ENCODE measurements at places on chromosomes 4 and X.

GRCh38 chr4:184819786-184820185, 6.0 kb downstream of the ACSL1 start:
- DNase-seq, result no peak

GRCh38 chr4:38740303-38740702, 42.5 kb downstream of the TLR10 start:
- DNase-seq, result no peak

DNA sequence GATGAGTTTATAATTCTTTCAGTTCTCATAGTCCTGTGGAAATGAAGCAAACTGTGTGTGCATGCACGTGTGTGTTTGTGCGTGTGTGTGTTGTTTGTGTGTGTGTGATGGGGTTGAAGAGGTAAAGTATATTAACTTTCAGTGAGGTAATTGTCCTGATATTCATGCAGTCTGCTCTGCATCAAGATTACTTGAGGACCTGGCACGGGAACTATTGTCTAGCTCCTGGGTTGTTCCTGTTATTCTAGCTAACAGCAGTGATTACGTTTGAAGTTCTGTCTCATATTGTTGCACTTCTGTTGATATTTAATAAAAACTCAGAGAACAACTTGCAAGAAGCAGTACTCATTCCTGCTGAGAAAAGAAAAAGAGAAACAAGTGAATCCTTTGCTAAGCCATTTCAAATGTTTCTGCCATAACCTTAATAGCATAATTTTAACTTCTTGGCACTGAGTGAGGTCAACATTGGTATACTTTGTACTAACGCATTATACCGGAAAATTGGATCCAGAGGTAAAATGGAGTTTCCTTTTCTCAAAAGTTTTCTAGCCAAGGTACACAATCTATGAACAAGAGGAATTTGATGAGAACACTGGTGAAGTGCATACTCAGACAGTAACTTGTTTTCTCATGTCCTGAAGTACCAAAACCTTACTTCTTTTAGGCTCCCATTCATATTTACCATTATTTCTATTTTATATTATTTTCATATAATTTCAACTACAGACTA, 113.2 kb downstream of the SPCS3 start:
- DNase-seq, result no peak

GRCh38 chr4:101856149-101856548, 65.6 kb downstream of the BANK1 start:
- no peak for DNase-seq

DNA sequence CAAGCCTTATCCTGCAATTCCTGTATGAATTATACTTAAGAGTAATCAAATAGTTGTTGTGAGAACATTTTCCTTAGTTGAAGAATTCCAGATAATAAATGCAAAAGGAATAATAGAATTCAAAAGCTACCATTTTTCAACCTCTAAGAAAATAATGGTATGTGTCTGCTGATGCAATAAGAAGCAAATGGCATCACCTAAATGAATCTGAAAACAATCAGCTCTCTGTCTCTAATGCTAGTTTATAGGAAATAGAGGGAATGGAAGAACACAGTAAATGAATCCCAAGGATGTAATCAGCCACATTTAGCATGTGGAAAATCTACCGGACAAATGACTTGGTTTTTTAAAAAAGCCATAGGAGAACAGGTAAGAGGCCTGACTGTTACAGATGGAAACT, 115.1 kb downstream of the DCHS2 start:
- DNase-seq, result no peak

GRCh38 chrX:103734125-103734760, 23.5 kb downstream of the TMEM31 start:
- DNase-seq, result no peak

GRCh38 chr4:138275216-138275615, 33.1 kb upstream of the SLC7A11 start:
- no peak for DNase-seq

- DNase-seq, result no peak
Observed at GRCh38 chrX:116417968-116418367, 18.4 kb upstream of the SLC6A14 start.

- no peak for DNase-seq
Observed at GRCh38 chrX:68832101-68832416, 3.2 kb downstream of the EFNB1 start.

DNA sequence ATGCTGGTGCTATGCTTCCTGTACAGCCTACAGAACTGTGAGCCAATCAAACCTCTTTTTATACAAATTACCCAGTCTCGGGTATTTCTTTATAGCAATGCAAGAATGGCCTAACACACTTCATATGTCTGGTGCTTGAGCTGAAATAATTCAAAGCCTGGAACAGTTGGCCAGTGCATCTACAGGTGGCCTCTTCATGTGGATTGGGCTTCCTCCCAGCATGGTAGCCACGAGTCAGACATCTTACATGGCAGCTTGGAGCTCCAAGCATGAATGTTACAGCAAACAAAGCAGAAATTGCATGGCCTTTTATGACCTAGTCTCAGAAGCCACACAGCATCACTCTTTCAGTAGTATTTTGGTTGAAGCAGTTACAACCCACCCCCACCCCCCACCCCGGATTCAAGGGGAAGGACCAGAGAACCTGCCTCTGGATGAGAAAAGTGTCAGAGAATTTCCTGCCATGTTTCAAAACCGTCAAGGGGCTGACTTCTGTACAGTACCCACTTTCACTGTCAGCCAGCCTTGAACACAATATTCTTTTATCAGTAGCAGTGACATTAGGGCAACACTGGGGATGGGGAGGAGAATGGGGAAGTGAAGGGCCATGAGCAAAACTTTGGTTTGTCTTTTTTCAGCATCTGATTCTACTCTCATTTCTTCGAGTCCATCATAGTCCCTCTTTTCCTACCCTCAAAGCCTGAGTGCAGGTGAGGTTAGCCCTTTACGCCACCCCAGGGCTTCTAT, 368.7 kb downstream of the BCOR start:
- DNase-seq, result no peak

- no peak for DNase-seq
Observed at GRCh38 chrX:143683486-143683885, 37.1 kb downstream of the SPANXN2 start.

DNA sequence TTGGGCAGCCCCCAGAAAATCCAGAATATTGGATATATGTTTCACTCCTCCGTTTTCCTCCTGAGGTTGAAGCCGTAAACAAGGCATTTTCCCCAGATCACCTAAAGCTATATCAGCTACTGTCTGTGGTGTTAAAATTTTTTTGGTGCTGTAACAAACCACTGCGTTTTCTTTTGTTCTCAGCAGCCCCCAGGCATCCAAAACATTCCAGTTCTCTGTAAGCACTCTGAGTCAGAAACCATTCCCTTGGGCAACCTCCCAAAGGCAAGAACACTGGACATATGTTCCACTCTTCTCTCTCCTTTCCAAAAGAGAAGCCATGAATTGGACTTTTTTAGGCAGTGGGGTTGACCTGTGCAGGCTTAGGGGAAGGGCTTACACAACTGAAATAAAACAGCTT, 310.9 kb downstream of the MID1IP1 start:
- DNase-seq, result no peak

DNA sequence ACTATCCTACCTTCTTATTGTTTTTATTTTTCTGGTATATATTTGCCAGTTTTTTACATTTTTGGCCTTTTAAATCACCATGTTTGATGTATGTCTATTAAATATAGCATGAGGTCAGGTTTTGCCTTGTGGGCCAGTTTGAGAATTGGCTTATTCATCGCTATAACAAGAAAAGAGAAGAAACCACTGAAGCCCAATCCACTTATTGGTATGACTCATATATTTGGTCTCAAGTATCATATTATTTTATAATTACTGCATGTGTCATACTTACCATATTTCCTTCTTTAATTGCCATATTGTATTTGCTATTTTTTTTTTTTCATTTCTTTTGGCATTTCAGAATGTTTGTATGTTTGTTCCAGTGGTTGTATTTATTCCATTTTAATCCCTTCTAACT, 99.3 kb downstream of the IRF2 start:
- DNase-seq, result no peak

GRCh38 chr4:47933840-47934239, 19.5 kb upstream of the NFXL1 start:
- no peak for DNase-seq

GRCh38 chrX:77519765-77520164, 72.6 kb downstream of the FGF16 start:
- DNase-seq, result no peak

- peak; percentile 43 for DNase-seq
Observed at GRCh38 chr4:189202182-189202868, 738.3 kb upstream of the FRG1 start.

DNA sequence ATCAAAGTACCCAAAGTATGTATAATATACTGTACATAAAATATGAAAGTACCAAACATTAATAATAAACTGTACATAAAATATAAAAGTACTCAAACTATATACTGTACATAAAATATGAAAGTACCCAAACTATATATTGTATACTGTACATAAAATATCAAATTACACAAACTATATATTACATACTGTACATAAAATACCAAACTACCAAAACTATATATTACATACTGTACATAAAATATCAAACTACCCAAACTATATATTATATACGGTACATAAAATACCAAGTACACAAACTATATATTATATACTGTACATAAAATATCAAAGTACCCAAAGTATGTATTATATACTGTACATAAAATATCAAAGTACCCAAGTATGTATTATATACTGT, 723.7 kb downstream of the CWH43 start:
- DNase-seq, result no peak

GRCh38 chr4:87310691-87311335, 11.9 kb downstream of the HSD17B13 start:
- peak; percentile 9 for DNase-seq

GRCh38 chr4:1171311-1172227, 814 bp downstream of the SPON2 start:
- DNase-seq, result peak; percentile 74

- no peak for DNase-seq
Observed at GRCh38 chr4:7068883-7069282, 1.0 kb upstream of the GRPEL1 start.

DNA sequence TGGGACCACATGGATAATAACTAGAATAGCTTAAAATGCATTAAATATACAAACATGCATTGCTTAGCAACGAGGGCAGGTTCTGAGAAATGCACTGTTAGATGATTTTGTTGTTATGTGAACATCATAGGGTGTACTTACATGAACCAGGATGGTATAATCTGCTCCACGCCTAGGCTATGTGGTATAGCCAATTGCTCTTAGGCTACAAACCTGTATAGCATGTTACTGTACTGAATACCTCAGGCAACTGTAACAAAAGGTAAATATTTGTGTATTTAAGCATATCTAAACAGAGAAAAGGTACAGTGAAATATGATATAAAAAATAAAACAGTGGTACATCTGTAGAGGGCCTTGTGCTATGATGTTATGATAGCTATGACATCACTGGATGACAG, 169.2 kb upstream of the IL15 start:
- no peak for DNase-seq

DNA sequence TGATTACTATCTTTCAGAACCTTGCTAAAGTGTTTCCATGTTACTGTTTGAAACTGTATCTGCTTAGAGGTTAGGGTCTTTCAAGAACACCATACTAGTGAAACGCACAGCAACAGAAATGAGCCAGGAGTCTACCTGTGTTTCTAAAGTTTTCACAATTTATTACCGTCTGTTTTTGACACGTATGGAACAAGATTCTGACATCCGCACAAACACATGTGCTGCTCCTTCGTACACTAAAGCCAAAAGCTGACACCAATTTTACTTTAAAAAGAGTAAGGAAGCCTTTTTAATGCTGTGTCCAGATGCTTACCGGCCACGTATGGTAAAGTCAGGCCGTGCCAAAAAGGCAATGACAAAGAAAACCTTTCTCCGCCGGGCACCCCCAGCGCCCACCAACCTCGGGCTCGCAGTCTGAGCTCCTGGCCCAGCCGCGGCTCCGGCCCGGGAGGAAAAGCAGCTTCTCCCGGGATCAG, 532 bp downstream of the RPS4X start:
- no peak for DNase-seq

DNA sequence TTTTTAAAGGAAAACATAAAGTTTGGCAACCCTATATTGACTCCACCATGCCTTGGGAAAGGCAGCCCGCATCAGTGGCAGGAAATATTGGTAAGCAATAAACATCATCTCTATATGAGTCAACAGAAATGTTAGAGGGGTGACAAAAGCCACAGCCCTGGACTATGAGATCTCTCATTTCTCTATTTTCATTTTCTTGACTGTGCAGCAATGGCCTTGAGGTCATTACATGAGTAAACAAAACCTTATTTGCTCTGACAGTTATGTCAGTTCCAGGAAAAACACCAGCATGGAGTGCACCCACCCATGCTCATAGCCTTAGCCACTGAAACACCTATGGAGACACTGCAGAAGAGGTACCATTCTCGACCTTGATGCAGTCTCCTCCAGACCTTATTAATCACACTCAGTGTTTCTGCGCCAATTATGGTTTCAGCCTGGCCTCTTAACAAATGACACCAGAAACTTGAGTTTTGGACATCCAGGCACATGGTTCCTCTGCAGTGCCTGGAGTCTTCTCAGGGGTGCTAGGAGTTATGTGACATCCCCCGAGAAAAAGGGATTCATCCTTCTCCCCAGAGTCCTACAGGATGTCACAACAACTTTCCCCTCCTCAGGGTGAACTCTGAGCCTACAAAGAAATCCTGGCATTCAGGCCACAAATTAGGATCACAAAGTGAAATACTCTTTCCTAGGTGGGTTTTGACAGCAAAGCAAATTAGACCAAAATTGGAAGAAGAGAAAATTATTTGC, 16.0 kb upstream of the HPGD start:
- DNase-seq, result no peak

- DNase-seq, result no peak
Observed at GRCh38 chr4:77992581-77992980, 64.5 kb upstream of the FRAS1 start.

DNA sequence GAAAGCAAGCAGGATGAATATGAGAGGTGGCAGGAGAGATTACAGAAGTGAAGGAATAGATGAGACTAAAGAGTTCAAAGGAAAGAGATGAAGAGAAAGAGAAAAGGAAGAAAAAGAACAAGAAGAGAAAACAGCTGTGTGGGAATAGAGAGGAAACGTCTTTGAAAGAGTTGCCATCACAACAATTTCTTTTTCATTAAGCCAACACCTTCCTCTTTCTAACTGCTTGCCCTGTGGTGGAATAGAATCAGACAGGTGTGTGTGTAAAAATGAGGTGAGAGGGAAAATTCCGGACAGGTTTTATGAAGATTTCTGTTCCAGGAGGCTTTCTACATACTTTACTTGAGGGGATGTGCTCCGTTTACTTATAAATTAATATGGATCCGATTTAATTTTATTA, 28.8 kb downstream of the DTHD1 start:
- no peak for DNase-seq

DNA sequence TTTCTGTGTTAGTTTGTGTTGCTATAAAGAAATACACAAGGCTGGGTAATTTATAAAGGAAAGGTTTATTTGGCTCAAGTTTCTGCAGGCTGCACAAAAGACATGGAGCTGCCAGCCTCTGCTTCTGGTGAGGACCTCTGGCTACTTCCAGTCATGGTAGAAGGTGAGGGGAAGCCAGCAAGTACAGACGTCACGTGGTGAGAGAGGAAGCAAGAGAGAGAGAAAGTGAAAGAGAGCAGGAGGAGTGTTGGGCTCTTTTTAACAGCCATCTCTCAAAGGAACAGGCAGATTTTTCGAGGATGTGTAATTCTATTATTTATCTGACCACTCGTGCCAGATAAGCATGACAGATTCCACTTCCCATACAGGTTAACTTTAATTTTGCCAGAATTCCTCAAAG, 1199.1 kb downstream of the ADGRL3 start:
- DNase-seq, result no peak

GRCh38 chrX:113305496-113305895, 464.9 kb upstream of the AMOT start:
- DNase-seq, result no peak

Measured in heart left ventricle (tissue), 16 donors.